Upper lobe of left lung (tissue), 6 donors: ENCODE measurements at places on chromosomes 13 and 19. TPM values are rescaled to one million over a fixed set of nuclear protein-coding genes. Genes with fewer than 3 reads are reported as not detected.
A peak's percentile ranks its signal among the peaks of the same experiment; 100 is the strongest.

DNA sequence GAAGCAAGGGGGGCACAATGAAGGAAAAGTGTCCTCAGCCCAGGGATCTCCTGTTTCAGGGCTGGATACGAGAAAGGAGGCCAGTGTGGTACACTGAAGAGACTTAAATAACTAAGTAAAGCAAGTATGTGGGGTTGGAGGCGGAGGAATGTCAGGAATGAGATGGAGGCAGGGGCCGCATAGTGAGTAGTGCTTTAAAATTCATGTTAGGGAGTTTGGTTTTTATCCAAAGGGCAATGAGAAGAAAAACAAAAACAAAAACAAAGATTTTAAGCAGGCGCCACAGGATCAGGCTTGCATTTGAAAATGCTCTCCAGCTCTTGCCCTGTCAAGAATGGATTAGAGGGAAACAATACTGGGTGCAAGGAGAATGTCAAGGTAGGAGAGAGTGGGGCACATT is 273.4 kb downstream of the DCLK1 start:
- DNase-seq, result no peak

GRCh38 chr19:48868114-48868886 is at the start of gene PLEKHA4:
Gene PLEKHA4 (minus strand): TSS chr19:48868617. CDS start chr19:48867620, 997 bp downstream.
- no peak for DNase-seq

DNA sequence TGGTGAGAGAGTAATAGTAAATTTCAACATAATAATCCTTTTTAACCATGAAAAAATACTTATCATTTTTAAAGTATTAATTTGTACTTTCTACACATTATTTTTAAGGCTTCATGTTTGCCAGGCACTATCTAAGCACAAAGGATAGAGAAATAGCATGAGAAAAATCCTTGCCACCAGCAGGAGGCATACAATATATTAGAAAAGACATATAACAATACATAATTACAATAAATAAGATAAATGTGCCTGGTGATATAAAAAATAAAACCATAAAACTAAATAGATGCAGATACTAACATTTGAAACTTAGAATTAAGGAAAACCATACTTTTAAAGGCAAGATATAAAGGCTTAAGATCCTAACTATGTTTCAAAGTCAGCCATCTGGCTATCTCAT is 1256.4 kb downstream of the DIAPH3 start:
- no peak for DNase-seq

GRCh38 chr13:51746802-51747201 is 57.2 kb downstream of the DHRS12 start:
- DNase-seq, result no peak

- DNase-seq, result no peak
Measured at GRCh38 chr19:30480097-30480496, 107.9 kb downstream of the ZNF536 start.

DNA sequence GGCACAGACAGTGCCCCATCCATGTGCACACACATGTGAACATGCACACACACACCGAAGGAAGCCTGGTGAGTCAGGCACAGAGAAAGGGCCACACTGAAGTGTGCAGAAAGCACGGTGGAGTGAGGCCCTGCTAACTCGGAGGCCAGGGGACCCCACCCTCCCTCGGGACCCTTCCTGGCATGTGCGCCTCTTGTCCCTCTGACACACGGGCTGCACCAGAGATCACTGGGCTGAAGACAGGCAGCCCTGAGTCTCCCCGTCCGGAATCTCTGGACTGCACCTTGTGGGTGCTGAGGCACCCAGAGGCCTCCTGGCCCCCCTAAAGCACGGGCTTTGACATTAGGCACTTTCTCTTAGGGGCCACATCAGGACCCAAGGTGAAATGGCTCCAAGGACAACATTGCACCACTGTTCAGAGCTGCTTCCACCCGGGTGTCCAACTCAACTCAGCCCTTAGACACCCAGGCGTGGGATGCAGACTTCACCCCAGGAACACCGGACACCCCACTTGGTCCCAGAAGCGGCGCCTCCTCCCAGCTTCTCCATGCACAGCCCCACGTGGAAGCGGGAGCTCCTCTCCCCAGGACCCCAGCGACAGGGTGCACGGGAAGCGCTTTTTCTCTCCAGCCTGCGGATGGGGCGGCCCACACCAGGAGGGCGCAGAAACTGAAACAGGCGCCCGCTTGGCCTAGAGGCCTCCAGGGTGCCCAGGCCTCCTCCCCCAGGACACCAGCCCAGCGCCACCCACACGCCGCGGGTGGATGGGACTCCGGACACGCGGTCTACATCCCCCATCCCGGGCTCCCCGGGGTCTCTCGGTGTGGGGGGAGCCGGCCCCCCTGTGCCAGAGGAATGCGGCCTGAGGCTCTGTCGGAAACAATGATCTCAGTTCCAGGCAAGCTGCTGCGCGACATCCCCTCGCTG is 90.2 kb downstream of the SPACA7 start:
- peak; percentile 78 for DNase-seq

DNA sequence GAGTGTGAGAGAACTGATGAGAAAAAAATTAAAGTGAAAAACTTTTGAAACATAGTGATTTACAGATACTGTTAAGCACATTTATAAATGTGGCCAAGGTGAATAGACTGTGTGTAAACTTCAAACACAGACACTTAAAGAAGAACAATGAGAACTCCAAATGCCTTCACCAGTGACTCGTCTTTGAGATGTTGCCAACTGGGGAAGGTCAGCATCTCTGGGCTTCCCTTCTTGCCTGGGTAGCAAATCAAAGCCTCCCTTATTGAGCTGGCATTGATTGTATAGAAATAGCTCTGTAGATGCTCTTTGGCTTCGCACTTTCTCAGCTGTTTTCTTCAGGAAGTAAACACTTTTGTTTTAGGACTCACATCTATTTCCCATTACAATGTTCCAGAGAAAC is 177.3 kb upstream of the SGCG start:
- no peak for DNase-seq

GRCh38 chr19:5436106-5436947 is 18.9 kb upstream of the ZNRF4 start:
- DNase-seq, result no peak

GRCh38 chr19:40530091-40530901 is 46.4 kb upstream of the SHKBP1 start:
- DNase-seq, result peak; percentile 86

Gene ZNF460
- total RNA-seq, result 88.0 TPM

Gene CBY2
- total RNA-seq, result not detected

Gene IGFL4
- total RNA-seq, result not detected

Gene DZIP1
- 8.7 TPM for total RNA-seq

Gene ANGPTL8
- total RNA-seq, result 5.2 TPM

Gene FUT1
- 9.1 TPM for total RNA-seq

Gene KLK2
- not detected for total RNA-seq
